ENCODE measurements at places on chromosomes 3 and 15. TPM values are rescaled to one million over a fixed set of nuclear protein-coding genes. Genes with fewer than 3 reads are reported as not detected.

GRCh38 chr3:16239086-16239770, 25.5 kb downstream of the DPH3 start:
- no peak for DNase-seq
- H3K36me3 ChIP-seq, result no peaks in the 10 kb centered on the region
- H3K27me3 ChIP-seq, result peaks cover 3% of the 10 kb centered on the region
- no peak overlapping the region for H3K4me3 ChIP-seq
- peak overlapping the region; percentile 56 for H3K27ac ChIP-seq
- H3K4me1 ChIP-seq, result peaks cover 6% of the 10 kb centered on the region

DNA sequence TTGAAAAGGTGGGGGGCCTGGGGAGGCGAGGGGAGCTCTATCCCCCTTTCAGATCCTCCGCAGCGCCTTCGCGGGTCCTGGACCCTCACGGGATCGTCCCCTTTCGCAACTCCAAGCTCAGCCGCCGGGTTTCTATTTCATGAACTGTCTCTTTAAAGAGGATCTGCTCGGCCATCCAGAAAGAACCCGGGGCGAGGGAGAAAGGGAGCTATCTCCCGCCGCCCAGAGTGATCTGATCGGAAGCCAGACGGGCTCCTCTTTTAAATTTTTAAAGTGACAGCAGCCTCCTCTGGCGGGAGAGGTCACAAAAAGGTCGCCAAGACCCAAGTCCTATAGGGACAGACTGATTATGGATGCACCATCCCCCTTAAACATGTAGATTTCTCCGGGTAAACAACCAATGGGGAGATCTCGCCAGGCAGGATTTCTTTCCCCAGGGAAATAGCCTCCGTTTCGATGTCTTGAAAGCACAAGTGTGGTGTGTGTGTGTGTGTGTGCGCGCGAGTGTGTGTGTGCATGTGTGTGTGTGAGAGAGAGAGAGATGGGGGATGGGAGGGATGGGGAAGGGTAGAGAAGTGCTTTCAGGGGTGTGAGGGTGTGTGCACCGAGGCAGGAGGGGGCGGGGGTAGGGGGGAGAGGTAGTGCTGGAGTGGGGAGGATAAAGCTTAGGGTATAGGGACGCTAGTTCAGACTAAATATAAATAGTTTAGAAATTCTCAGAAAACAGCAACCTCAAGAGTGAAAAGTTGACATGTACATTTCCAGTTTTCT, 516.1 kb downstream of the MECOM start:
- H3K27ac ChIP-seq, result peak overlapping the region; percentile 71
- peaks cover 63% of the 10 kb centered on the region for H3K4me1 ChIP-seq
- peak overlapping the region; percentile 97 for H3K4me3 ChIP-seq
- peaks cover 54% of the 10 kb centered on the region for H3K27me3 ChIP-seq
- no peaks in the 10 kb centered on the region for H3K36me3 ChIP-seq

DNA sequence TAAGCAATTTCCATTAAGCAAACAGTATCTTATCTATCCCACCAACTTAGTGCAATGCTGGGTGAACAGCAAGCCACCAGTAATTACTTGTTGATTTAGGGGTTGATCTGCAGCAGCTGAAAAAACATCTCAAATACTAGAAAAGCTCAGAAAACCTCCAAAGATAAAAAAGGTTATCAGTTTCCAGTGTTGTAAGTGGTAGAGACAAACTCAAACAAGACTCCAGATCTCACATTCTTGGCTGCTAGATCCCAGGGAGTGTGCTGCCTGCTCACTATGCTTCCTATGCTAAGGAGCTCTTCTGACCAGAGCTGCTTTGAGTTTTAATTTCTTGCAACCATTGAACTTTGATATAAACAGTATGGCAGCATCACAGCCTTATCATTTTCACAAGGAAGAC, 11.3 kb downstream of the B3GALNT1 start:
- H3K4me3 ChIP-seq, result no peak overlapping the region
- no peak for DNase-seq
- no peaks in the 10 kb centered on the region for H3K4me1 ChIP-seq
- H3K27ac ChIP-seq, result no peak overlapping the region
- peaks cover 23% of the 10 kb centered on the region for H3K36me3 ChIP-seq

DNA sequence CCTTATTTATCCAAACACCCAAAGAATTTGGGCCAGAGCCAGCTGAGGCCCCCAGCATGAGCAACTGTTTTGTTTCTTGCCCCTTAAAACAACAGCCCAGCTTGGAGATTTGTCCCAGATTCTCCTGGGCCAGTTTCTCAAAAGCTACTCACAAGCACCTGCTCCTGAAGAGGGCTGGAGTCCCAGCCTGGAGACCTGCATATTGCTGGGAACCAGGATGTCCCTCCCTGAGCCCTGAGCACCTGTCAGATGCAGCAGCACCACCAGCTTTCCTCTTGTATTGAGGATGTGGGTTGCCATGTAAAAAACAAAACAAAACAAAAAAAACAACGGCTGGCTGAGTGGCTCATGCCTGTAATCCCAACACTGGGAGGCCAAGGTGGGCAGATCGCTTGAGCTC, 7.0 kb upstream of the RFT1 start:
- H3K4me3 ChIP-seq, result no peak overlapping the region
- peaks cover 5% of the 10 kb centered on the region for H3K4me1 ChIP-seq
- no peaks in the 10 kb centered on the region for H3K36me3 ChIP-seq

DNA sequence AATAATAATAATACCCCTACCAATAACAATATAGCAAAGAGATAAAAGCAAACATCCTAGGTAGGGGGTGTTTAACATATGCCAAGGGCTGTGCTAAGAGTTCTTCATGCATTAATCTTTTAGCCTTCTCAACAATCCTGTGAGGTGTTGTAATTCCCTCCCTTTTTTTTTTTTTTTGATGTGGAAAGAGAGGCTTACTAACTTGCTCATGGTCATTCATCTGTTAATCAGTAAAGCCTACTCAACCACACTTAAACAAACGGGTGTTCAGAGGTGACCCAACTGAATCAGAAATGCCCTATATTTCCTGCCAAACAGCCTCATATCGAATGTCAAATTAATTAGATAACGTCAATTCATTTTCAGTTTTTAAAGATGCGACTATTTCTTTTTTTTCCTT, 232.1 kb downstream of the CTNNB1 start:
- DNase-seq, result no peak
- H3K27ac ChIP-seq, result no peak overlapping the region
- no peaks in the 10 kb centered on the region for H3K27me3 ChIP-seq

The FBLN2 gene
- 67.5 TPM for total RNA-seq

The RNU5B-1 gene
- total RNA-seq, result 16.2 TPM

The ZNF385D gene
- 3.7 TPM for total RNA-seq

The MESP2 gene
- not detected for total RNA-seq

The SLC12A8 gene
- total RNA-seq, result 11.6 TPM

The SOX2 gene
- total RNA-seq, result not detected

The PARP9 gene
- 32.5 TPM for total RNA-seq
